ENCODE measurements at places on chromosomes 3 and 15.

- no peak for DNase-seq
These were observed 12.3 kb upstream of the FOXB1 start for GRCh38 chr15:59991834-59992233.

- no peak for DNase-seq
These were observed 96.6 kb downstream of the SEMA6D start for GRCh38 chr15:47813748-47814384.

- DNase-seq = no peak
These were observed 1.4 kb downstream of the NDUFB4 start for GRCh38 chr3:120597445-120598049.

- DNase-seq = no peak
These were observed 48.5 kb downstream of the KATNBL1 start for GRCh38 chr15:34161329-34161963.

GRCh38 chr15:94610485-94610884 is 379.1 kb downstream of the MCTP2 start:
- no peak for DNase-seq

GRCh38 chr15:53323191-53323590 is 436.3 kb downstream of the WDR72 start:
- no peak for DNase-seq

DNA sequence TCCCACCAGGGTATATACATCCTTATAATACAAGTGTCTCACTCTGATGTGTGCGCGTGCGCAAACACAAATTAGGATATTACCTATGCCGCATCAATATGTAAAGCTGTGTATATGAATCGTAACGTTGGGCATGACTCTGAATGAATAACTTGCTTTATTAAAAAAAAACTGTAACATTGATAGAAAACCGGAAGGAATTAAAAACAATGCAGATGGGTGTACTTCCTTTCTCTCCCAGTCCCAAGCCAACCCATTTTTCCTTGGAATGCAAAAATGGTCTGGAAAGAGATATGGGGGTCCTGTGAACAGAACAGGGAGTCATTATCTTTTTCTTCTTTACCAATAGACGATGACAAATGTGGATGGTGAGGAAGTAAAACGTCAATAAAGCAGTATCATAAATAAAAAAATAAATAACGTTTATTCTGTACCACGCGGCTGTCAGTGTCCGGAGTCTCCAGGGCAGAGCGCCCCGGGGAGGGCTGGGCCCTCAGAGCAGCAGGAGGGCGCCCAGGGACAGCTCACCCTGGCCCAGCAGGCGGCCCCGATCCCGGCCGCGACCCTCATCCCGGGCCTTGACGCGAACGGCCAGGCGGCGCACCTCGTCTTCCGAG is 1.6 kb downstream of the C2CD4B start:
- no peak for DNase-seq

DNA sequence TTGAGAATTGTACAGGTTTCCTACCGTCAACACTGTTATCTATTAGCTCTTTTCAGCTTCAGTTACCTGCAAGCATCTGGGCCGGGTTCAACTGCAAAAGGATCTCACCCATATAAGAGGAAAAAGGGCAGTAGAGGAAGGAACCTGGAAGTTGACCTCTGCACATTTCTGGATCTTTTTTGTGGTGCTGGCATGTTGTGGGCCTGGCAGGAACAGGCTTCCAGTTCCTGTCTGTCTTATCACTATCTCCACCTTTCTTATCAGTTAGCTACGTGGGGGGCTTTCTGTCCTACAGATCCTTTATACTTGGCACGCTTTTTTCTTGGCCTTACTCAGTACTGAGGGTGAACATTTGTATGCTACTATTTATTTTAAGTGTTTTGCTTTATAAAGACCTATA is 42.2 kb upstream of the TJP1 start:
- DNase-seq = no peak

DNA sequence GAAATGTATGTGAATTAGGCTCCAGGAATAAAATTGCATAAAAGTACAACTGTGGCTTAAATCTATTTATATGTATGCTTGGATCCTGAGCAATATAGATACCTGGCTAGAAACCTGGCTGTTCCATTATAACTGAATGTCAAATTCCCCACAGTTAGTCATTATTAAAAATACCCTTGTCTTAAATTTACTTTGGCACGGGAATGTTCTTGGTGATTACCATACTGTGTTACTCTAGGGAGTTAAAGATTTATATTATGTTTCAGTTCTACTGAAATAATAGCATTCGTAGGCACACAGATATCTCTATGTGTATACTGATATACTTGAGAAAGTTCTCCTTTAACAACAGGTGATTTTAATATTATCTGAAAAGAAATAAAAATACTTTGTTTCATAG is 394.1 kb downstream of the PTPRG start:
- no peak for DNase-seq

- DNase-seq = no peak
These were observed 23.0 kb downstream of the CPN2 start for GRCh38 chr3:194328053-194328657.

DNA sequence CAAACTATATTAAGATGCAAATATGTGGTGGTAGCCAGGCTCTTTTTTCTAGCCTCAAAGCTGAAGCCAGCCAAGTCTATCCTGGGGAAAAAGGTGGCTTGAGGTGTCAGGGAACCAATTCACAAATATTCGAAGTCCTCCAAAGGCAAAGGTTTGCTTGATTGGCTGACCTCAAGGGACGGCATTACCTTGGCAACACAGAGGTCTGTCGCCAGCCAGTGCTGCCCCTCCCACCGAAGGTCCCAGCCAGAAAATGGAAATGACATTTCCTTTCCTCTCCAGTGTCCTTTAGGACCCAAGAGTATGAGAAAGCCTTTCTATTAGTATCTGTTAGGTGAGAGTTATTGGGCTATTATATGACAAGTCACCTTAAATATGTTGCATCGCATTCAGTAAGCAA is 96.0 kb upstream of the LIMD1 start:
- no peak for DNase-seq

DNA sequence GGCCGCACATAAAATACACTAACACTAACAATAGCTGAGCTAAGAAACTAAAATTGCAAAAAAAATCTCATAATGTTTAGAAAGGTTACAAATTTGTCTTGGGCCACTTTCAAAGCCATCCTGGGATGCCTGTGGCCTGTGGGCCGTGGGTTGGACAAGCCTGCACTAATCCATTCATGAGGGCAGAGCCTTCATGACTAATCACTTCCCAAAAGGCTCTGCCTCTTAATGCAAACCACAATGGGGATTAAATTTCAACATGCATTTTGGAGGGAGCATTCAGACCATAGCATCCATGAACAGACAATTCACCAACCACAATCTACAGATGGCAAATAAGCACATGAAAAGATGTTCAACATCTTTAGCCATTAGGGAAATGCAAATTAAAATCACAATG is 128.2 kb downstream of the SUCLG2 start:
- no peak for DNase-seq

GRCh38 chr15:65375871-65376607 is 1.8 kb downstream of the IGDCC3 start:
- no peak for DNase-seq

GRCh38 chr3:108292905-108293328 is 3.4 kb upstream of the HHLA2 start:
- no peak for DNase-seq

DNA sequence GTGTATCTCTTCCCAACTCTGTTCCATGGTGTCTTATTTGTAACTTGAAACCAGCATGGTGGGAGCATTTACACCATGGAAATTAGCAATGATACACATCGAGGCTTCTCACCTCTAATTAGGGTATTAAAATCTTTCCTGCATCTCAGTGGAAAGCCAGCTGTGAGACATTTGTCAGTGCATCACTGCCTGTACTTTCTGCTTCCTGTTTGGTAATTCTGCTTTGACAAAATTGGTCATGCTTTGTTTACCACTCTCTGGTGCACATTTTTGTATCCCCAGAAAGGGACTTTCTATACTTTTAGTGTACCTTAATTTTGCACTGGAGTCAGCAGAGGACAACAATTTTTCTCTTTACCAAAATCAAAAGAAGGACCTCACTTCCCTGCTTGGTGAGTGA is 402.1 kb downstream of the PDCD6IP start:
- DNase-seq = no peak

All from activated gamma-delta T cell (primary cell).